ENCODE measurements at places on chromosomes 16 and 17.

DNA sequence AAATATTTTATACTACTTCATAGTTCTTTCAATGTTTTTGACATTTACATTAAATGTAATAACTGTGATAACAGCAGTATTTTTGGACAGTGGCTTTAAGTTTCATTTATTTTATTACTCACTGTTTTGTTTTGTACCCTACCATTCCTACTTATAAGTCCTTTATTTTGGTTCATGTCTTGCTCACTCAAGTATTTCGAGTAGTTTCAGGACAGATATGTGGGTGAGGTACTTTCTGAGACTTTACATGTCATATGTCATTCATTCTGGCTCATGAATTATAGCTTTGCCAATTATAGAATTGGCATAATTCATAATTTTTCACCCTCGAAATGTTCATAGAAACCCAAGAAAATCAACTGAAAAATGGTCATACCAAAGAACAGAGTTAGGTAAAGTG lies 44.4 kb downstream of the PIK3R5 start:
- no peak for DNase-seq

DNA sequence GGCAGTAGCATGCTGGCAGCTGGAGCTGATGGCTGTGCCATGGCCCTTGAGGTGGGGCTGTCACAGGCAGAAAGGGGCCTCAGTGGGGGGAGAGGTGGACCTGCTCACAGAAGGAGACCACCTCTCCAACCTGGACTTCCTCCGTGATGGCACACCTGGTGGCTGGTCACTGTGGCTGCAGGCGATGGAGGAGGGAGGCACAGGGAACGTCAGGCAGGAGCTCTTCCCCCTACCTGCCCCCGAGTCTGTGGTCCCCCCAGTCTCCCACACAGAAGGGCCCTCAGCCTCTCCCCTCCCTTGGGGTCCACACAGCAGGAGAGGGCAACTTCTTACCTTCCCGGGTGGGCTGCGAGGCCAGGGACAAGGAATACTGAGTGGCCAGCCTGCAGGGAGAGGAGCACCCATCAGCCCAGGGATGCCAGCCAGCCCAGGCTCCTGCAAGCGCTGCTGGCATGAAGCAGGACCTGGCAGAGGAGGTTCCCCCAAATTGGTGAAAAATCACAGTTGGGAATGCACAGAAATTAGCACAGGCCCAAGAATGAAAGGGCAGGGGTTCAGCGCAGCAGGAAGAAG lies 96.5 kb downstream of the GOSR1 start:
- no peak for DNase-seq

DNA sequence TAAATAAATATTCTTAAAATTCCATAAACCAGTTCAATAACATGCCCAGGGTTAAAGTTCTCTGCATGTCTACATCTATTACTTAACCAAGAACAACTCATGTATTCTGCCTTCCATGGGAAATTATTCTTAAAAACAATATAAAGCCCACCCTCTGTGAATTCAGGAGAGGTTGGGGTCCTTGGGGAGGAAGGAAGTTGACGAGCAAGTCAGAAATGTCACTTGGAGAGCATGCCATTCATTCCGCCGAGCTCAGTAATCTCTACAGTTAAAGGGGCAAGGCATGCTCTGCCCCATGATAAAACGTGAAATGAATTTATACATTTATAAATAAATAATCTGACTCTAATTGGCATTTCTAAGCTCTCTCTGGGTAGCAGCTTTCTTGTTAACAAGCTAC lies 405.1 kb downstream of the TOX3 start:
- no peak for DNase-seq

- no peak for DNase-seq
Observed at GRCh38 chr17:58046239-58047094, 36.8 kb upstream of the DYNLL2 start.

GRCh38 chr16:71853413-71853812 lies 7.6 kb downstream of the ATXN1L start:
- DNase-seq = no peak
